ENCODE measurements at places on chromosomes 12 and 14. TPM values are rescaled to one million over a fixed set of nuclear protein-coding genes. Genes with fewer than 3 reads are reported as not detected.

The PHC1 gene
- 3.8 TPM for total RNA-seq

The PAPLN gene
- 3.1 TPM for total RNA-seq

The ADGRD1 gene
- total RNA-seq: not detected

The SLC24A4 gene
- under 0.01 TPM for total RNA-seq

The CGRRF1 gene
- 31.1 TPM for total RNA-seq

The DBX2 gene
- total RNA-seq: not detected

The NEUROD4 gene
- not detected for total RNA-seq

The SEL1L gene
- total RNA-seq: 194 TPM

The TGFB3 gene
- 3.2 TPM for total RNA-seq

The LTB4R gene
- total RNA-seq: 20.0 TPM

The MIPOL1 gene
- total RNA-seq: 9.9 TPM

The TAS2R20 gene
- 0.34 TPM for total RNA-seq

The BCL11B gene
- total RNA-seq: 14.8 TPM

The GOLT1B gene
- total RNA-seq: 72.5 TPM

The ACOT4 gene
- total RNA-seq: 0.68 TPM

The TEX52 gene
- total RNA-seq: not detected

The ACYP1 gene
- total RNA-seq: 6.8 TPM

The THAP2 gene
- total RNA-seq: 9.6 TPM

The CCDC88C gene
- 38.9 TPM for total RNA-seq

The LRRC9 gene
- 0.07 TPM for total RNA-seq

The BMP4 gene
- not detected for total RNA-seq

The SMCO2 gene
- total RNA-seq: 4.1 TPM

The GLIPR1L1 gene
- not detected for total RNA-seq

The CCDC184 gene
- total RNA-seq: not detected

The RPS6KL1 gene
- total RNA-seq: 9.6 TPM

The CHMP4A gene
- 52.4 TPM for total RNA-seq

The REM2 gene
- total RNA-seq: 0.14 TPM

The AICDA gene
- not detected for total RNA-seq

The SRRM4 gene
- total RNA-seq: not detected
